ENCODE measurements at places on chromosomes 12 and 14.

DNA sequence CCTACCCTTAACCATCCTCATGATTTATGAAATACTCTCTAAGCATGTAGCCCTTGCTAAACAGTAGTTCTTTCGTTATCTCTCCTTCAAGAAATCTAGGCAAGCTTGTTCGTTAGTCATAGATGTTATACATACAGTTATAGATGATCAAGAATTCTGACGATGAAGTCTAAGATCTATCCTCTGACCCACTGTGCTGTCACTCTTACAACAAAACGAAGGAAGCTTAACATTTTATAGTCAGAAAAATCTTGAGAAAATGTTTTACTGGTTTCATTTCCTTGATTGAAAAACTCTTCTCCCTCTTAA lies 68.9 kb downstream of the SPPL3 start:
- no peak for DNase-seq

GRCh38 chr12:47785887-47786661 lies 13.0 kb downstream of the SLC48A1 start:
- DNase-seq, result no peak

DNA sequence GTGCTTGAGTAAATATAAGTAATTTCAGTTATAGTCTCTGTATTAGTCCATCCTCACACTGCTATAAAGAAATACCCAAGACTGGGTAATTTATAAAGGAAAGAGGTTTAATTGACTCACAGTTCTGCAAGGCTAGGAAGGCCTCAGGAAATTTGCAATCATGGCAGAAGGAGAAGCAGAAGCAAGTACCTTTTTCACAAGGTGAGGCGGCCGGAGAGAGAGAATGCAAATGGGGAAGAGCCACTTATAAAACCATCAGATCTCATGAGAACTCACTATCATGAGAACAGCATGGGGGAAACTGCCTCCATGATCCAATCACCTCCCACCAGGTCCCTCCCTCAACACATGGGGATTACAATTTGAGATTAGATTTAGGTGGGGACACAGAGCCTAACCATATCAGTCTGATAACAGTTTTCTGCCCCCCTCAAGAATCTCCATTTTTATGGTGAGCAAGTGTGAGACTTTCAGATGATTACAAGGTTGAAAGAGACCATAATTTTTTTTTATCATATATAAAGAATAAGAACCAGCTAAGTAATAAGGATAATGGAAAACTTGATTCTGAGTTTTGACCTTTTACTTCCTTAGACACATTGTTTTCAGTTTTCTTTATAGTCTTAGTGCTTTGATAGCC lies 35.6 kb downstream of the LEMD3 start:
- DNase-seq, result no peak

- no peak for DNase-seq
Measured at GRCh38 chr12:113565368-113565767, 93.7 kb upstream of the LHX5 start.

- no peak for DNase-seq
Measured at GRCh38 chr14:51139121-51139681, 44.3 kb upstream of the TRIM9 start.
